CD4-positive, alpha-beta T cell treated with Interleukin-12 subunit alpha and Interleukin-12 subunit beta, for 1 hour (primary cell): ENCODE measurements at places on chromosomes 11 and 22.

DNA sequence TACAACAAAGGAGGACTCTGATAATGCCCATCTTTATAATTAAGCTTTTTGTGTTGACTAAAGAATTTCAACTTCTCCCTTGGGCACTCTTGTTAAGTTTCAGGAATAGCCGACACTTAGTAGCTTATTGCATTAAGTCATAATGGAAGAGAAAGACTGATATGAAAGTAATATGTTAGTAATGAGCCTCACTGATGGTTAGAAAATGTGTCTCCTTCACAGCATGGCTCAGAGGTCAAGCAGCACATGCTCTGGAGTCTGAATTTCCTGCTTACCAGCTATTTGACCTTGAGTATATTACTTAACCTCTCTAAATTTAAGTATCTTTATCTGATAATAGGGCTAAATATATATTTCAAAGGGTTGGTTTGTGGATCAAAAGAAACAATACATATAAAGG lies 39.0 kb downstream of the PDGFD start:
- no peak for DNase-seq

- no peak for DNase-seq
Measured at GRCh38 chr11:27215471-27216269, 147.3 kb downstream of the CCDC34 start.

- no peak for DNase-seq
Measured at GRCh38 chr11:131288521-131289091, 81.8 kb upstream of the NTM start.

DNA sequence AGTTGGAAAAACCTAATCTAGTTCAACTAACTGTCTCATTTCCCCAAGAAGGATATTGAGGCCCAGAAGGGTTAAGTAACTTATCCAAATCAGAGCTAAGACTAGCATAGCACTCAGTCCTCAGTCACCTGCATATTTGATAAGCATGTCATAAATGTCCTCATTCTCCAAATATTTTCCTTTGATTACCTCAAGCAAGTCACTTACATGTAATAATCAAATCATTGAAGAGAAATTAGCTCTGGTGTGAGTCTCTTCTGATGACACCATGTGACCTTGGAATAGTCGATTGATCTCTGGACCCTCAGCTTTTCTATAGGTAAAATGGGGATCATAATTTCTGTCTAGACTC lies 48.8 kb upstream of the PICALM start:
- DNase-seq: no peak

- no peak for DNase-seq
Measured at GRCh38 chr11:65774525-65775306, 6.1 kb downstream of the AP5B1 start.

GRCh38 chr11:72840780-72841179 lies 26.6 kb downstream of the ATG16L2 start:
- no peak for DNase-seq

GRCh38 chr11:64233913-64234586 lies at the start of gene VEGFB:
Gene VEGFB, plus strand, starts transcription at chr11:64234584. Its CDS starts 250 bp downstream, at chr11:64234834.
- DNase-seq: peak; percentile 84

- no peak for DNase-seq
Measured at GRCh38 chr22:40498420-40499208, 128.2 kb downstream of the SGSM3 start.

GRCh38 chr11:72243173-72244059 lies 560 bp downstream of the PHOX2A start:
- DNase-seq: no peak

DNA sequence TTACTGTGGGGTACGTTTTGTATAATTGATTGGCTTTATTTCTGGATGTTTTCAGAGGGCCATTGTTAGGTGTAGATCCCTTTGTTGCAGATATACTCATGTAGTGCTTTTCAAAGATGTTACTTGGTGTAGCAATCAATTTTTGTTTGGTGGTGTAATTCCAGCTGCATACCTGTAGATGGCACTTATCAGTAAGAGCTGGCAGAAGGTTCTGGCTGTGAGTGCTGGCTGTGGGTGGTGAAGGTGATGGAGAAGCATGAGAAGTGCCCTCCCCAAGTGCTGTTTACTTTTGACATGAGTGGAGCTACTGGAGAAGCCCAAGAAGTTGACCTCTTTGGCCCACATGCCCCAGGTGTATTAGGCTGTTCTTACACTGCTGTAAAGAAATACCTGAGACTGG lies 1074.9 kb downstream of the FAM181B start:
- DNase-seq: peak; percentile 0

DNA sequence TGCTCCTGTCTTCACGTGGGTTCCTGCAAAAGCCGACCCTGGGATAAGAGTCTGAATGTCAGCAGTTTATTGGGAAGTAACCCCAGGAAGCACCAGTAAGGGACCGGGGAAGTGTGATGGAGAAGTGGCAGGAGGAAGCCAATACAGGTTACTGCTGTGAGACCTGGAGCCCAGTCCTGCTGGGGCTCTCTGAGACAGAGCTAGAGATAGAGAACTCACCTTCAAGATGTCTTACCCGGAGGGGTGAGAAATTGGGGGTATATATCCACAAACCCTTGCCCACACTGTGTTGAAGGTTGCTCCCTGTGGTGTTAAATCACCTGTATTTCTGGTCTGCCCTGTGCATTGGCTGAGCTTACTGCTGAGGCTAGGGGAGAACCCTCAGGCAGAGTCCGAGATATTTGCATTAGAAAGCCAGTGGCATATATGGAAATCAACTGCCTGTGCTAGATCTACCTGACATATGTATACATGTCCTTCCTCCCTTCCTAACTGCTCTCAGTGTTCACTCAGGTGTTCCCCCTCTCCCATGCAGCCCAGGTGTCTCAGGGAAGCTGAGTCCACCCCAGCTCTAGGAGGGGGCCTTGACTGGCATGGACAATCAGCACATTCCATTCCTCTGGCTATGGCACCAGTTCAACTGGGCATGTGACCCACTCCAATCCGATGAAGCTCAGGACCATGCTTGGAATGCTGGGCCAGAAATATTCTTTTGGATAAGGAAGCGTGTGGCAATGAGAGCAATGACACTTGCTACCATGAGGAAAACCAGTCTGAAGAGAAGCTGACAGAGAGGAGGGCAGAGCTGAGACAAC lies 6.8 kb upstream of the MICAL2 start:
- DNase-seq: no peak

DNA sequence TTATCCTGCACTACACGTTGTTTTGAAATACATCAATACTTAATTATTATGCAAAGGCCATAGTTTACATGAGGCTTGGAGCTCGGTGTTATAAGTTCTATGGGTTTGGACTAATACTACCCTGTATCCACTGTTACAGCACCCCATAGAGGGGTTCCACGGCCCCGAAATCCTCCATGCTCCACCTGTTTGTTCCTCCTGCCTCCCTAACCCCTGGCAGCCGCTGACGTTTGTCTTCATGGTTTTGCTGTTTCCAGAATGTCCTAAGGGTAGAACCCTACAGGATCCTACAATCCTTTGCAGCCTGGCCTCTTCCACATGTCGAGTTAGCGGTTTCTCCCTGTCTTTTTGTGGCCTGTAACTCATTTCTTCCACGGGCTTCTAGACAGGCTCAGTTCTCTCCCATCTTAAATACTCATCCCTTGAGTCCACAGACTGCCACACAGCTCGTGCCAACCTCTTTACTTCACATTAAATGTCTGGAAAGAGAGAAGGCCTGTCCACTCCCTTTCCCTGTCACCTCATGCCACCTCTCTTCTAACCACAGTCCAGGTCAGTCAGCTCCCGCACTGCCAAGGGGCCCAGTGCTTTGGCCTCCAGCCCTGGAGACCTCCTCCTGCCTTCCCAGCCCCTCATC lies 42.4 kb upstream of the TH start:
- no peak for DNase-seq

- no peak for DNase-seq
Measured at GRCh38 chr11:73671701-73672100, 25.3 kb downstream of the PLEKHB1 start.

DNA sequence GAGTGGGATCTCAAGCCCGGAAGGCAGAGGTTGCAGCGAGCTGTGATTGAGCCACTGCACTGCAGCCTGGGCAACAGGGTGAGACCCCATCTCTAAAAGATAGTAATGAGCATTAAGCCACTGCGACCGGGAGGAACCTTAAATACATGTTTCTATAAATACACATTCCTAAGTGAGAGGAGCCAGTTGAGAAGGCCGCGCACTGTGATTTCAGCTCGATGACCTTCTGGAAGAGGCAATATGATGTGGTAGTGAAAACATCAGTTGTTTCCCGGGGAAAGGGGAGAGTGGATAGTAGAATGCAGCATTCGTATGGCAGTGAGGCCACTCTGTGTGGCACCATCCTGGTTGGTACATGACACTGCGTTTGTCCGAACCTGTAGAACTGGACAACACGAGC lies 18.0 kb downstream of the PTDSS2 start:
- DNase-seq: no peak

DNA sequence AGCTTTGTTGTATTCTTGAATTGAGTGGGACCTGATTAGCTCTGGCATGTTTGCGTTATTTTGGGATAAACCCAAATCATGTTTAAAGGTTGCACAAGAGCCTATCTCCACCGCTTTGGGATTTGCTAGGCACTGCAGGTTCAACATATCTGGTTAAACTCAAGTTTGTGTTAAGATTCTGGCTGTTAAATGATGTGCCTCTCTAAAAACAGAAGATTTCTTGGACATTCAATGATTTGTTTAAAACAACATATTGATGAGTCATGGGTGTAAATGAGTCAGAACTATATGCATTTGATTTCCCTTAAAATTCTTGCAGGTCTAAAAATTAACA lies 67.4 kb downstream of the AMOTL1 start:
- DNase-seq: no peak

DNA sequence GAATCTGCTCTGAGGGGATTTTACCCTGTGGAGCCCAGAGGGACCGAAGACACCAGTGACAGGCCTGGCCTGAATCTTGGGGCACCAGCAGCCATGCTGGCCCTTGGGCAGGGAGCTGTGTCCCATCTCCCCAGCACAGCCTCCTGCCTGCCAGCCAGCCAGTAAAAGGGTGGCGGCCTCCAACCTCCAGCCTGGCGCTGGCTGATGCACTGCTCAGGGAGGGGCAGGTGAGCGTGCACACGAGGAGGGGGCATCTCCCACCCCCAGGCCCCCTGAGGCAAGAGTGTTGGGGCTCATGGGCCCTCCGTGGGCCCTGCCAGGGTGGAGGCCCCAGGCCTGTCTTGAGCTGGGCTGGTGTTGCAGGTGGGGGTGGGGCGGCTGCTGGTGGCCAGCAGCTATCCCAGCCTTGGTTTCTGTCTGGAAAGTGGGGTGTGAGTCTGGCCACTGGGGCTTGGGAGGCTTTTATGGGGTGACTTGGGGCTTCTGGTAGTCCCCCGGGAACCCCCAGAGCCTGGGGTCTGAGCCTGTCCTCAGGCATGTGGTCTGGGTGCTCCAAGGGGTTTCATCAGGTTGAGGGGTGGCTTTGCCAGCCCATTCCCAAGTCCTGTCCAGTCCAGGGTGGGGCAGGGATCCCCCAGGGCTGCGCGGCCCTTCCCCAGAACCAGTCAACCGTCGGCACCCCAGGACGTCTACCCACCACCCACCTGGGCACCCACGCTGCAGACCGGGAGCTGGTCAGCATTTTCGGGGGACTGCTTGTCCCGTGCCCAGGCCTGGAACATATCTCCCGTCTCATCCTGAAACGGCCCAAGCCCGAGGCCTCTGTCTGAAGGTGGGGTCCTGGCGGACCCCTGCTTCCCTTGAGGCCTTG lies 17.8 kb downstream of the TSPAN4 start:
- DNase-seq: no peak

- DNase-seq: no peak
Measured at GRCh38 chr11:92852946-92853345, 116.5 kb upstream of the MTNR1B start.

DNA sequence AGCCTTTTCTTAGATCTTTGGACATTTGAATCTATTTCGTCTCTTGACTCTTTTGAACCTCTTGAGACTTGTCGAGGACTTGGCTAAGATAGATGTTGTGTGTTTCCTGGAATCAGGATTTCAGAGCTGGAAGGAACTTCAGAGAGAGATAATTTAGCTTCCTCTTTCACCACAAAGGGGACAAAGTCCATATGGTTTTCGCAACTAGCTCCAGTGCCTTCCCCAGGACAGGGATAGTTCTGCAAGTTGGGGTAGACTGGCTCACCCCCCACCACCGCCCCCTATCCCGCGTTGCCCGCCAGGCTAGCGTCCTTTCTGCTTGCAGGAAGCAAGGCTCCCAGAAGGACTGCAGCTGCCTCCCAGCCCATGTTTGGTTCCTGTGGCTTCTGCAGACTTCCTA lies 75.7 kb upstream of the MYO18B start:
- no peak for DNase-seq

DNA sequence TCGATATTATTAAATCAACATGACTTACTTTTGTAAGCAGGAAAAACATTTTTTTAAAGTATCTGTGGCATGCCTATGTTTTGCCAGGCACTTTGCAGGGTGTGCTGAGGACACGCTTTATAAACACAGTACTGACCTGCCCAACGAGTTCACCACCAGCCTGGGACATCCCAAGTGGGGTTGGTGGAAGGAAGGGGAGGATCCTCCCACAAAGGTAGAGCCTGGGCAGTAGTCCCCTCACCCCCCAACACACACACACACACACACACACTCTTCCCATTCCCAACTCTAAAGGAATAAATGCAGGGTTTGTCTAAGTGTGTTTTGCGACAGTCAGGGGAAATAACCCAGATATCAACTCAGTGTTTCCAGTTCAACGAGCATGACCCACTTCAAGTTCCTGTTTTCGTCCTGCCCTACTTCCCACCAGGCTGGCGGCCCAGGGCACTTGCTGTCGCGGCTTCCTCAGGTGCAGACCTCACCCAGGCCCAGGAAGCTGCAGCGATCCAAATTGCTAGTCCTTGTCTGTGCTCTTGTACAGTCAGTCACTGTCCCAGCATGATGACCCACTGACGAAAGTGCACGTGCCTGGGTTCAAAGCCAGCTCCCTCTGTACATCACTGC lies 3.1 kb downstream of the CERK start:
- DNase-seq: peak; percentile 78

DNA sequence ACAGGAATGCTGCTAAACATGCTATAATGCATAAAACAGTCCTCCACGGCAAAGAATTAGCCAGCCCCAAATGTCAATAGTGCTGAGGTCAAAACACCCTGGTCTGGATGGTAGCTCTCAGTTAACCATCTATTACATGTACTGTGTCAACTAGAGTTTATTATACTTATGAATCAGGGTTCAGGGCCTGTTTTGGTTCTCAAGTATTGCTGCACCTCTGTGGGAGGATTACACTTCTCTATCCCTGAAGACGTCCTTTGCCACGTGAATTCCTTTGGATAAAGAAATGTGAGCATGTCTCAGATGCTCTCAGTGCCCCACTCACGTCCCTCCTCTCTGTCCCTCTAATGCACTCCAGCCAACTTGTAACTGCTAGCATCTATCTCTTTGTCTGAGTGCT lies 53.4 kb downstream of the SLC1A2 start:
- DNase-seq: no peak

GRCh38 chr11:67267188-67268080 lies 1.2 kb downstream of the GRK2 start:
- DNase-seq: no peak

- DNase-seq: no peak
Measured at GRCh38 chr22:22693531-22693884, 49.1 kb downstream of the GGTLC2 start.

GRCh38 chr11:63547061-63547460 lies 10.5 kb downstream of the PLAAT4 start:
- no peak for DNase-seq

GRCh38 chr22:19509923-19510322 lies 14.3 kb downstream of the CLDN5 start:
- no peak for DNase-seq

- no peak for DNase-seq
Measured at GRCh38 chr22:49862496-49862776, 8.8 kb downstream of the ZBED4 start.

- no peak for DNase-seq
Measured at GRCh38 chr11:93623179-93623578, 38.3 kb upstream of the CEP295 start.
